ENCODE measurements at places on chromosomes 5 and 9. TPM values are rescaled to one million over a fixed set of nuclear protein-coding genes. Genes with fewer than 3 reads are reported as not detected.

The SLC6A18 gene
- total RNA-seq: not detected

GRCh38 chr5:53233645-53234405 is 124.3 kb upstream of the MOCS2 start:
- H3K27ac ChIP-seq: no peak overlapping the region
- H3K27me3 ChIP-seq: no peaks in the 10 kb centered on the region
- DNase-seq: no peak
- no peak overlapping the region for H3K4me3 ChIP-seq
- no peaks in the 10 kb centered on the region for H3K4me1 ChIP-seq

- H3K27ac ChIP-seq: no peak overlapping the region
- no peaks in the 10 kb centered on the region for H3K4me1 ChIP-seq
- DNase-seq: no peak
- no peaks in the 10 kb centered on the region for H3K27me3 ChIP-seq
- H3K4me3 ChIP-seq: no peak overlapping the region
Observed at GRCh38 chr5:126686451-126687126, 85.8 kb downstream of the PHAX start.

DNA sequence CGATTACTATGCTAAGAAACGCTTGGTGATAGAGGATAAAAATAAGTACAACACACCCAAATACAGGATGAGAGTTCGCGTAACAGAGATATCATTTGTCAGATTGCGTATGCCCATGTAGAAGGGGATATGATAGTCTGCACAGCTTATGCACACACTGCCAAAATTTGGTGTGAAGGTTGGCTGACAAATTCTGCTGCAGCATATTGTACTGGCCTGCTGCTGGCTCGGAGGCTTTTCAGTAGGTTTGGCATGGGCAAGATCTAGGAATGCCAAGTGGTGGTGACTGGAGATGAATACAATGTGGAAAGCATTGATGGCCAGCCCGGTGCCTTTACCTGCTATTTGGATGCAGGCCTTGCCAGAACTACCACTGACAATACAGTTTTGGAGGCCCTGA is 208.4 kb downstream of the PDZD2 start:
- H3K27me3 ChIP-seq: no peaks in the 10 kb centered on the region
- no peaks in the 10 kb centered on the region for H3K36me3 ChIP-seq
- no peaks in the 10 kb centered on the region for H3K4me1 ChIP-seq
- DNase-seq: no peak
- no peak overlapping the region for H3K4me3 ChIP-seq
- no peak overlapping the region for H3K27ac ChIP-seq

The SLC25A48 gene
- total RNA-seq: 1.7 TPM

GRCh38 chr5:168047043-168047668 is 244.3 kb upstream of the WWC1 start:
- DNase-seq: peak; percentile 83
- H3K4me3 ChIP-seq: no peak overlapping the region
- no peak overlapping the region for H3K27ac ChIP-seq
- no peaks in the 10 kb centered on the region for H3K4me1 ChIP-seq
- H3K36me3 ChIP-seq: no peaks in the 10 kb centered on the region

DNA sequence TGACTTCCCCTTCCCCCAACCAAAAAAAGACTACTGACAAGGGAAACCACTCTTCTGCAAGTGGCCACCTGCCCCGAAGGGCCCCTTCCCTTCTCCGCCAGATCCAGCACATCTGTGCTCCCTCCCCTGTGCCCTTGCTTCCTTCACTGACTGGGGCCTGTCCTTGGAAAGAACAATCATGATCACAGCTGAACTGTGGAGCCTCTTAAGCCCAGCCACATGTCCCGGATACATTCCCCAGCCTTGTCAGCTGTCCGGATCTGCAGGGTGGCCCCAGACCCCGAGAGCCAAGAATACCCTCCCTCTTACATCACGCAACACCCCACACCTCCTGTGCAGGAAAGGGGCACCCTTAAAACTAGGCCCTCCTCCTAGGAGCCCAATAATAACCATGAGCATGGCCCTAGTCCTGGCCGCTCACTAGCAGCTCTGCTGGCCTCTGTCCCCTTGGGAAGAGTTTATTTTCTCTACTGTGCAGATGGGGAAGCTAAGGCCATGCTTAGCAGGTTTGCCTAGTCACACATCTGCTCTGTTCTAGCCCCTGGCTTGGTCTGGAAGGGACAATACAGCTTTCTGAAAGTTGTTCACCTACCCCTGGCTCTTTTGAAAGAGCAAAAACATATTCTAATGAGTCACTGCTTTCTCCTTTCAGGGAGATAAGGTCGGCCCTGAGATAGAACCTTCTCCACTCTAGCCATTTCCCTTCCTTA is 3.8 kb downstream of the SPRY4 start:
- peak overlapping the region; percentile 60 for H3K27ac ChIP-seq
- peak; percentile 31 for DNase-seq
- peak overlapping the region; percentile 47 for H3K4me3 ChIP-seq

DNA sequence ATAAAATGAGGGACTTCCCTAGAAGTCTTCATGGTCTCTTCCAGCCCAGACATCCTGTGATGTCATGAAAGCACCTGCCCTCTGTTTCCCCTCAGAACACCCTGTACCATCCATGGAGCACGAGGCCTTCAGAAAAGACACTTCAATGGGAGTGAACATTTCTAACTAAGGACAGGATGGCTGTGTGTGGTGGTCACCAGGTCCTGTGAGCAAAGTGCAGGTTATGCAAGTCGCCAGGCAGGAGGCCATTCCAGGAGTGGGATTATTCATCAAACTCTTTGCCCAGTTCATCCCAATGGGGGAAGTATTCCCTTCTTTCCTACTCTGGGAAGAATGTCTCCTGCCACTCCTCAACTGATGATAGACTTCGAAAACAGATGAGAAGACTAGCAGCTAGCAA is 80.5 kb downstream of the SLC1A3 start:
- no peaks in the 10 kb centered on the region for H3K36me3 ChIP-seq
- no peak for DNase-seq
- H3K27ac ChIP-seq: no peak overlapping the region
- no peak overlapping the region for H3K4me3 ChIP-seq
- no peaks in the 10 kb centered on the region for H3K4me1 ChIP-seq

- no peaks in the 10 kb centered on the region for H3K4me1 ChIP-seq
- H3K27me3 ChIP-seq: no peaks in the 10 kb centered on the region
- peak overlapping the region; percentile 90 for H3K27ac ChIP-seq
- H3K4me3 ChIP-seq: no peak overlapping the region
- no peak for DNase-seq
Observed at GRCh38 chr9:83431101-83432060, 106.8 kb downstream of the FRMD3 start.

The PCDHGB1 gene
- 2.9 TPM for total RNA-seq

DNA sequence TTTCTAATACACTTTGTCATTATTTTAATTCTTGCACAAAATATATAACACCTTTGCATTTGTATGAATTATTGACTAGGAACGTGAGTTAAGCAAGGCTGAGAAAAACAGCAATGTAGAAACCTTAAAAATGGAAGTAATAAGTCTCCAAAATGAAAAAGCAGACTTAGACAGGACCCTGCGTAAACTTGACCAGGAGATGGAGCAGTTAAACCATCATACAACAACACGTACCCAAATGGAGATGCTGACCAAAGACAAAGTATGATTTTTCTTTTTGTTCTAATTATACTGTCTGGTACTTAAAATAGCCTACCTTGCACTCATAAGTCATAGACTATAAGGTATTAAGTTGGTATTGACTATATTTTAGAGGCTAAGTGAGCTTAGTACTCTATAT is 34.4 kb downstream of the RAD50 start:
- H3K4me1 ChIP-seq: no peaks in the 10 kb centered on the region
- peak; percentile 22 for DNase-seq
- peaks cover 17% of the 10 kb centered on the region for H3K36me3 ChIP-seq
- no peaks in the 10 kb centered on the region for H3K27me3 ChIP-seq

The ENTPD2 gene
- total RNA-seq: 9.3 TPM

The TMEFF1 gene
- 0.66 TPM for total RNA-seq

The ANKDD1B gene
- total RNA-seq: 3.1 TPM

The RACK1 gene
- 1,240 TPM for total RNA-seq

GRCh38 chr9:113875459-113876150 is 504 bp upstream of the ZNF618 start:
- H3K36me3 ChIP-seq: no peaks in the 10 kb centered on the region
- H3K27me3 ChIP-seq: no peaks in the 10 kb centered on the region
- no peak overlapping the region for H3K27ac ChIP-seq
- no peaks in the 10 kb centered on the region for H3K4me1 ChIP-seq

- no peaks in the 10 kb centered on the region for H3K36me3 ChIP-seq
- no peaks in the 10 kb centered on the region for H3K4me1 ChIP-seq
- no peak overlapping the region for H3K27ac ChIP-seq
Observed at GRCh38 chr5:69288688-69289087, 43.9 kb downstream of the CCDC125 start.

DNA sequence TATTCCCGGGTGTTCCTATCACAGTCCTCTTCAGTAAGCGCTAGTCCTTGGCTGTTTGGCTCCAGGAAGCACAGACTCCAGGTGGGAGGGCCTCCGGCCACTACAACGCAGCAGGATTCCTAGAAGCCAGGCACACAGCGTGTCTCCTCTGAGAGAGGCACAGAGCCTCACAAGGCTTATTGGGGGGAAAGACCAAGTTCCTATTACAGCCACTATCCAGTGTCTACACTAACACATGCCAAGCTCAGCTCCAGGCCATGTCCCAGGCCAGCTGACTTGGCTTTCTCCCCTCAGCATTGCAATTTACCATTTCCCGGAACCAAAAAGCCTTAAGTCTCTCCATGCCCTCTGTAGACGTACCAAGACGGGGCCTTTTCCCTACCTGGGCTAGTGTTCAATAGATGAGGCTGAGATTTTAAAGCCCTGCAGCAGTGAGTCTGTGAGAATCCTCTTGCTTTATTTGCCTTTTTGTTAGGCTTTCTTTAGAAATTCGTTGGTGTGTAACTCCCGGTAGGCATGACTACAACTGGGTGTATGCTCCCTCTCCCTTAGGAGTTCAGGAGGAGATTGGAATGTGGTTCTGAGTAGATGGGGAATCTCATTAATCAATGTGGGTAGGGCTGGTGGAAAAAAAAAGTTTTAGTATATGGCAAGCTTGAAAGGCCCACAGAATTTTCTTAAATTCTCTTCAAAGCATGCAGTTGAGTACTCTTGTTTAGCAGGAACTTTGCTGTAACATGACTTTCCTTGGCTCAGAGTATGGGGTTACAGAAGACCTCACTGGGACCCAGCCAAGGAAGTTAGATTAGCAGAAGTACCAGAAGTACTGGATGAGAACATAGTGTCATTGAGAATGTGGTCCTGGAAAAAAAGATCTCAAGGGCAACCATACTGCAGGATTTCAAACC is 84.3 kb upstream of the SLC1A3 start:
- no peaks in the 10 kb centered on the region for H3K4me1 ChIP-seq
- DNase-seq: no peak
- no peaks in the 10 kb centered on the region for H3K36me3 ChIP-seq
- H3K27me3 ChIP-seq: no peaks in the 10 kb centered on the region
- H3K27ac ChIP-seq: no peak overlapping the region
- no peak overlapping the region for H3K4me3 ChIP-seq

- no peaks in the 10 kb centered on the region for H3K4me1 ChIP-seq
- no peaks in the 10 kb centered on the region for H3K27me3 ChIP-seq
- no peak for DNase-seq
- peaks cover 2% of the 10 kb centered on the region for H3K36me3 ChIP-seq
Observed at GRCh38 chr9:123027517-123027916, 6.0 kb upstream of the GPR21 start.

DNA sequence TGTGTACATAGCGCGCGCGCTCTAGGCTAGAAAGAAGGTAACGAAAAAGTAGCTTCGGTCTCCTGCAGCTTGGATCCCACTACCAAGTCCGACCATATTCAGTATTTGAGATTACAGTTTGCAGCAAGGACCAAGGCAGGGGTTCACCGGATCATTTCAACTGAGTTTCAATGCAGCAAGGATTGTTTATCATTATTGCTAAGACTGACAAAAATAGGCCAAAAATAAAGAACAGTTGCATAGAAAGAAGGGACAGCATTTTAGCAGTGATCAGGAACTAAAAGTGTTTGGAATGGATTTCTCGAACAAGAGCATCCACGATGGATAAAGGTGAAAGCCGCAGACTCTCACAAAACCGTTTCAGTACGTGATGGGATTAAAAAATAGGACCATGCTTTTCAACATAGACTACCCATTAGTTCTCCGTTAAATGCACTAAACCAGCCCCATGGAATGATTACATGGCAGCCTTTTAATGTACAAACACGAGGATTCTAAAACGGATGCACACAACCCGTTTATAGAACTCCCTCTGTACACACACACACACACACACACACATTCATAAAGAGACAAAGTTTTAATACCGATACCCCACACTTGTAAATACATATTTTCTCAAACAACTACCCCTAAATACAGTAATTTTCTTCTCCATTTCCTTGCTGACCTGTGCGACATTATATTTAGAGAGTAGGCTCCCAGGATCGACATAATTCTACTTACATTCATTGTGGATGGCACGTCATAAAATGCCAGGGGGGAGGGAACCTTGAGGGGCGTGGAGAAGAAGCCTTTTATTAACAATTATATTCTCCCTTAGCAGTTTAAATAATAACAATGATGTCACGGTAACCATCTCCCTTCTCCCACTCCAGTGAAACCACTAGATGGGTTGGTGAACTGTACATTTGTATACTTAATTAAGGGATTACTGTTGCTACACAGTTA is 197.1 kb downstream of the MEF2C start:
- H3K4me1 ChIP-seq: no peaks in the 10 kb centered on the region
- no peak for DNase-seq
- H3K27ac ChIP-seq: no peak overlapping the region
- no peak overlapping the region for H3K4me3 ChIP-seq
- no peaks in the 10 kb centered on the region for H3K36me3 ChIP-seq
- H3K27me3 ChIP-seq: peaks cover 86% of the 10 kb centered on the region

- no peaks in the 10 kb centered on the region for H3K27me3 ChIP-seq
- H3K4me1 ChIP-seq: no peaks in the 10 kb centered on the region
- no peak for DNase-seq
- no peak overlapping the region for H3K27ac ChIP-seq
Observed at GRCh38 chr5:120882038-120882775, 418.1 kb downstream of the PRR16 start.

The PCDHGA10 gene
- 5.1 TPM for total RNA-seq

All from kidney (tissue), 22 donors.